ENCODE measurements at places on chromosomes 1 and 21.
A peak's percentile ranks its signal among the peaks of the same experiment; 100 is the strongest.

GRCh38 chr1:7192453-7192852 lies 407.2 kb downstream of the CAMTA1 start:
- no peak for DNase-seq

GRCh38 chr1:206790502-206791250 lies 18.4 kb upstream of the IL10 start:
- DNase-seq, result no peak

DNA sequence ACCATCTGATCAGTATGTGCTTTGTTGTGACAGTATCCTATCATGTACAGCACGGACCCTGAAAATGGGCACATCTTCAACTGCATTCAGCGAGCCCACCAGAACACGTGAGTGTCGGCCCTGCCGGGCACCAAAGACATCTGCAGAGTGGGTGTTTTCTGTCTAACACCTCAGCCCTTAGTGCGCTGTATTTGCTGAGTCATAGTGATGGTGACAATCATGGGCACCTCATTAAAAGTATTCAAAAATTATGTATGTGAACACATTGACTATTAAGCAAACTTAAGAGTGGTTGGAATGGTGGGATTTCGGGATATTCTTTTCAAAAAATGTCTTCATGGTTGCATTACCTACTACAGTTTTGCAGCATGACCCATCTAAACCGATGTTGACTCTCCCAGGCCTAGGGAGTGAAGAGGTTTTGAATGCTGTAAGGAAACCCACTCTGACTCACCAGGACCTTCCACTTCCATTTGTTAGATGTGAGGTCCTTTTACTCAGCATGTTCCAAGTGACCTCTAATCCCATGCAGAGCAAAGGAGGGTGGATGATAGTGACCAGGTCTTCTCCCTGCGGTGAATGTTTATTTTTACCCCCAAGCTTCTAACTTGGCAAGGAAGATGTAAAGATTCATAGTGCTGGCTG lies 20.1 kb downstream of the MGST3 start:
- DNase-seq, result no peak

DNA sequence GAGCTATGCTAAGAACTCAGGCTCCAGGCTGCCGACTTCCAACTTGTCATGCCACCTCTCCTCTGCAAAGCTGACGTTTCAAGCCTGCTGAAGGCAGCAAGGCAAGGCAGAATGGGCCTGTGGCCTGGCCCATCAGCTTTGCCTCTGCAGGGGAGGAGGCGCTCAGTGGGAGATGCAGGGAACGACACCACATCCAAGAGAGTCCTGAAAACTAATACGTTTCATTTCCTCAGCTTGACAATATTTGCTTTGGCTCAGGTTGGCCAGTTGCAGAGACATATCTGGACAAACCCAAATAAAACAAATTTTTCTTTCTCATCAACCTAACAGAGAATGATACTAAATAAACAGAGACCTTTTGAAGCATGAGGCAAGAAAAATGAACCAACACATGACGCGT lies 35.3 kb downstream of the BEND5 start:
- no peak for DNase-seq

GRCh38 chr1:94936861-94937620 lies 10.1 kb upstream of the CNN3 start:
- DNase-seq, result peak; percentile 22

DNA sequence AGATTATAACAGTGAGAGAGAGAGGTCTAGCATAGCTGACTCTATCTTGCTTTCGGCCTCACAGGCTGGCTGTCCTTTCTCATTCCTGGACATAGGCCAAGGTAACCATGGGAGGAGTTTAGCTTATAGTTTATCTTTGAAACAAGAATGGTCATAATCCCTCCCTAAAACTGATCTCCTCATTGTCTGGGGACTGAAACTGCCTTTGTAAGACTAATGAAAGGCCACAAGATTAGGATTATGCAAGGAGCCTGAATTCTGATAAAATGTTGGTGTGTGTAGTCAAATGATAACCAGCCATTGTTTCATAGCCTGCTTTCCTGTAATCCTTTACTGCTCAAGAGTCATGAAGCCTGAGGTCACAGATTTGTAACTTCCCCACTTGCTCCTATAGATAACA lies 131.9 kb upstream of the LYPLAL1 start:
- DNase-seq, result no peak

- DNase-seq, result no peak
These were observed 2.9 kb upstream of the TSPAN2 start for GRCh38 chr1:115092175-115092574.

DNA sequence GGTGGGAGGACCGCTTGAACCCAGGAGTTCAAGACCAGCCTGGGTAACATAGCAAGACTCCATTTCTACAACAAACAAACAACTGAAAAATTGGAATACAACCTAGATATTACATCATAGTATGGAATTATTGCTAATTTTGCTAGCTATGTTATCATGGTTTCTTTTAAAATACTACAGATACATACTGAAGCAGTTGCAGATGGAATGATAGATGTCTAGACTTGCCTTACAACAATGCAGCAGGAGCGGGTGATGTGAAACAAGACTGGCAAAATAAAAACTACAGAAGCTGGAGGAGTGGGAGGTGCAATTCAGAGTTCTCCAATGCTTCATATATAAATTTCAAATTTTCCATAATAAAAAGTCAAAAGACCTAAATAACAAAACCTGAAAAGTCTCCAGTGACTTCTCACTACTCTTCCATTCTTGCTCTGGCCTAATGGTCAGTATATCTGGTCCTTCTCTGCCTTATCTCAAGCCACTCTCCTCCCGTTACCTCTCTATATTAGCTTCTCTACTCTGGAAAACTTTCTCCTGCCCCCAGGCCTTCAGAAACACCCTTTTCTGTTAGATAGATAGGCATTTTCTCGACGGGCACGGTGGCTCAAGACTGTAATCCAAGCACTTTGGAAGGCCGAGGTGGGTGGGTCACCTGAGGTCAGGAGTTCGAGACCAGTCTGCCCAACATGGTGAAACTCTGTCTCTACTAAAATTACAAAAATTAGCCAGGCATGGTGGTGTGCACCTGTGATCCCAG lies 28.5 kb upstream of the TMEM200B start:
- DNase-seq, result no peak

DNA sequence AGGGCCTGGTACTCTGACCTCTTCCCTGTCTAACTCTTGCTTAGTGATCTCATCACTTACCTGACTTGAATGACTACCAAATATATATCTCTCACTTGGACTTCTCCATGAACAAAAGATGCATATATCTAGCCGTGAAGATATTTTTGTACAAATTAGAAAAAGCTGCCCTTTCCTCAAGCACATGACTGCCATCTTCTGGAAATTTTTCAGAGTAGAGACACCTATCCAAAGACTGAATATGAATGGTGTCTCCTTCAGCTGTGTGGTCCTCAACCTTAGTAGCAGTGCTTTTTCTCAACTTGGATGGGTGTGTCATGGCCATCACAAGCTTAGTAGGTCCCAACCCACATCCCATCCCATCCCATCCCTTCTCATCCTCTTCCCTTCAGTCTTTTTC lies 142.3 kb downstream of the DNM3 start:
- peak; percentile 28 for DNase-seq

GRCh38 chr1:229508823-229509337 lies 739 bp upstream of the NUP133 start:
- DNase-seq, result no peak

DNA sequence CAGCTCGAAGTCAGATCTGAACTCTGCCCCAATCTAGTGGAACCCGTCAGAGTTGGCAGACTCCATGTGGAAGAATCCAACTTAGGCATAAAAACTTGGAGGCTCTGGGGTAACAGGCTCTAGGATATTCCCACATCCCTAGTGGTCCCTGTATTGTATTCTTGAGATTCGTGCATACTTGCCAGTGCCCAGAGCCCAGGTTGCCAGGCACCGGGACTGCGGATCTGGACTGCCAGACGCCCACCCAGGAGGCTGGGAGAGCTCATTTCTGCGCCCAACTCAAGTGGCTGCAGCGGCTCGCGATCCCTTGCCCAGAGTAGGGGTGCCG lies 1.1 kb downstream of the GRIK1 start:
- no peak for DNase-seq

GRCh38 chr1:234214129-234214910 lies 158.9 kb upstream of the COA6 start:
- peak; percentile 31 for DNase-seq

- DNase-seq, result no peak
These were observed 77.5 kb upstream of the KIF1B start for GRCh38 chr1:10132852-10133251.

GRCh38 chr1:232367293-232367692 lies 262.6 kb downstream of the SIPA1L2 start:
- DNase-seq, result no peak

DNA sequence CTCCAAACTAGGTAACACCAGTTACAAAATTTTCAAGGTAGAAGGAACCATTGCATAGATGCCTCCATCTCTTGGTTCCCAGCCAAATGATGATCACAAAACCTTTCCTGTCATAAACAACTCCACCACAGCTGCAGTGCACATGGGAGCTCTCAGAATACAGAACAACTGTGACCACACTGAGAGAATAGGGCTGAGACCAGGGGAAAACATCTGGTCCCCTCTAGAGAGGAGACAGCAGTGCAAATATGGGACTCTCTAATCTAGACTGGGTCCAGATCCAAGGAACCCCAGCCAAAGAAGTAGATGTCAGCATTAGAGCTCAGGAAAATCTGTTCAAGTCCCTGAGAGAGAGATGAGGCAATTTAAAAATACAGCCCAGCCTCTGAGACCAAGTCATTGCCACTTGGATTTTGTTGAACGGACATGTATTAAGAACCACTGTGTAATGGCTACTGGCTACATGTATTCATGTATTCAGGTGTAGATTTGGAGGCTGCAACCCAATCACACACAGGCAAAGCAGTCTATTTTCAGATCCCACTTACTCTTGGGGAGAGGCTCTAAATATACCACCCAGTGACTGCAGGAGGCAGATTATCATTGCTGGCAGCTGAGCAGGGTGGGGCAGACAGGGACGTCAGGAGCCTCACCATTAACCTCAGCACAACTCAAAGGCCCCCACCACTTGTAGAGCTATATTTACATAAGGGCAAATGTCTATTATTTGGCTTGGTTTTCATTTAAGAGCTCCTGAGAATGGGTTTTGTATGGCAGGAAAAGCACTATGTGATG lies 7.6 kb upstream of the RXRG start:
- no peak for DNase-seq

Data from ACHN (cell line).